DMS 273 treated with DMSO at 0.1 percent for 48 hours (cell line): ENCODE measurements at places on chromosomes 6 and 20.
A peak's percentile ranks its signal among the peaks of the same experiment; 100 is the strongest.

- DNase-seq, result peak; percentile 8
Observed at GRCh38 chr20:57390604-57391438, at the start of gene RBM38. Gene RBM38 (plus strand): TSS chr20:57391396. CDS start chr20:57391582, 186 bp downstream.

GRCh38 chr6:105794239-105794638 is 291.9 kb upstream of the PRDM1 start:
- DNase-seq, result no peak

GRCh38 chr6:167492100-167492449 is 167.2 kb downstream of the TTLL2 start:
- DNase-seq, result no peak

GRCh38 chr6:55668591-55668990 is 89.6 kb upstream of the HMGCLL1 start:
- no peak for DNase-seq

GRCh38 chr6:57303931-57304681 is 13.3 kb upstream of the PRIM2 start:
- DNase-seq, result no peak
